Activated T-helper 1 cell treated with anti-CD3 and anti-CD28 coated beads, Interleukin-12 subunit alpha, Interleukin-12 subunit beta, Interleukin-2, Interleukin-4 antibody, amounts not matched to agents 30 ng/mL and 10 ng/mL and 1 ng/mL, durations not matched to agents 14 hours and 24 hours and 36 hours (primary cell): ENCODE measurements at places on chromosomes 11 and 22. TPM values are rescaled to one million over a fixed set of nuclear protein-coding genes. Genes with fewer than 3 reads are reported as not detected.

The SREBF2 gene
- 235 and 245 TPM in 2 replicates for total RNA-seq

The MMP13 gene
- total RNA-seq, result not detected in 2 replicates

The OR52L1 gene
- 0.20 TPM in 1 of 2 replicates, not detected in the other for total RNA-seq

The ZFP91 gene
- 59.2 and 60.2 TPM in 2 replicates for total RNA-seq

DNA sequence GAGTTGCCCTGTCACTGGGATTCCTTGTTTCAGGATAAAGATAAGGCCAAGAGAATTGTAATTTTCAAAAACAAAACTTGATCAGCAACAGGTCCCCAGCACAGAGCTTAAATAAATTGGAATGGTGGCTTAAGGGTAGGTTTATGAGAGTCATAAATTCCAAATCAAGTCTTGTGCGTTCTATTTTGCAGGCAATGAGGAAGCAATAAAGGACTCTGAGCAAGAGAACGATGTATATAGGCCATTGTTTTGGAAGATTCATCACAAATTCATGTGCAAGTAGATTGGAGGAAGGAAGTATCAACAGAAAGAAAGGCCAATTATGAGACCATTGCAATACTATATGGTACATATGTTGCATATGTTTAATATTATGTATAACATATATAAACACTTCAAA is 65.7 kb upstream of the PGR start:
- H3K4me1 ChIP-seq, result no peaks in the 10 kb centered on the region
- DNase-seq, result no peak
- no peaks in the 10 kb centered on the region for H3K27me3 ChIP-seq
- H3K27ac ChIP-seq, result no peak overlapping the region
- no peaks in the 10 kb centered on the region for H3K36me3 ChIP-seq

- H3K4me3 ChIP-seq, result no peak overlapping the region
- peaks cover 4% of the 10 kb centered on the region for H3K27me3 ChIP-seq
- no peaks in the 10 kb centered on the region for H3K36me3 ChIP-seq
- H3K27ac ChIP-seq, result no peak overlapping the region
- no peak for DNase-seq
Measured at GRCh38 chr11:94787801-94788200, 19.6 kb downstream of the AMOTL1 start.

GRCh38 chr22:25380122-25380747 is 160.8 kb downstream of the CRYBB2 start:
- H3K4me3 ChIP-seq, result no peak overlapping the region
- no peak for DNase-seq
- no peak overlapping the region for H3K27ac ChIP-seq
- peaks cover 8% of the 10 kb centered on the region for H3K4me1 ChIP-seq

GRCh38 chr22:45836418-45837169 is 140.4 kb downstream of the WNT7B start:
- H3K27ac ChIP-seq, result no peak overlapping the region
- H3K36me3 ChIP-seq, result no peaks in the 10 kb centered on the region
- no peak for DNase-seq
- H3K4me1 ChIP-seq, result peaks cover 5% of the 10 kb centered on the region
- H3K4me3 ChIP-seq, result no peak overlapping the region
- no peaks in the 10 kb centered on the region for H3K27me3 ChIP-seq

- no peaks in the 10 kb centered on the region for H3K36me3 ChIP-seq
- no peaks in the 10 kb centered on the region for H3K4me1 ChIP-seq
- no peaks in the 10 kb centered on the region for H3K27me3 ChIP-seq
Measured at GRCh38 chr11:17782145-17782544, 47.6 kb downstream of the KCNC1 start.

DNA sequence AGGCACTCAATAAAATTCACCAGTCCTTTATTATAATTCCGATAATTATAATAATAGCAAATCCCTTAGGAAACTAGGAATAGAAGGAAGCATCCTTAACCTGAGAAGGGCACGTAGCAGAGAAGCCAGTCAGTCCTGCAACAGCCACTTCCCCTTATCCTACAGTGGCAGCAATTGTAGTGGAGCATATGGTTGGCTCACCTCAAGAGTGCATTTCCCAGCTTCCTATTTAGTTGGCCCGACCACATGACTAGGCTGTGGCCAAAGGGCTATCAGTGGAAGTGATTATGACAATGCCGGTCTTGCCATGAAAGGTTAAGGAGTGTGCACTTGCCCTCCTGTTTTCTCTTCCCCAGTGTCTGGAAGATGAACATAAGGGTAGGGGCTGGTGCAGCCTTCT is 27.0 kb downstream of the TESMIN start:
- H3K27me3 ChIP-seq, result peaks cover 20% of the 10 kb centered on the region
- DNase-seq, result no peak
- no peaks in the 10 kb centered on the region for H3K4me1 ChIP-seq

DNA sequence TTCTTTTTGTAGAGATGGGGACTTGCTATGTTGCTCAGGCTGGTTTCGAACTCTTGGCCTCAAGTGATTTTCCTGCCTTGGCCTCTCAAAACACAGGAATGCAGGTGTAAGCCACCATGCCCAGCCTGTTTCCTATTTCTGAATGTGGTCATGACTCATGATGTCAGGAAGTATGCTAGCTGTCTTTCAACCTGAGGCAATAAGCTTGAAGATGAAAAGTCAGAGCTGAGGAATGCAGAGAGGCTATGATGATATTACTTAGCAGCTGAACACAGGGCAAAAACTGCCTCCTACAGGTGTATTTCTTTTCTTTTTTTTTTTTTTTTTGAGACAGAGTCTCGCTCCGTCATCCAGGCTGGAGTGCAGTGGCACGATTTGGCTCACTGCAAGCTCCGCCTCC is 9.0 kb upstream of the NUCB2 start:
- no peaks in the 10 kb centered on the region for H3K36me3 ChIP-seq
- H3K4me3 ChIP-seq, result no peak overlapping the region
- H3K27me3 ChIP-seq, result peaks cover 24% of the 10 kb centered on the region
- no peak for DNase-seq
- no peak overlapping the region for H3K27ac ChIP-seq
- peaks cover 30% of the 10 kb centered on the region for H3K4me1 ChIP-seq

GRCh38 chr11:30365793-30366517 is 43.1 kb downstream of the ARL14EP start:
- no peak for DNase-seq
- H3K27ac ChIP-seq, result no peak overlapping the region
- peaks cover 1% of the 10 kb centered on the region for H3K27me3 ChIP-seq
- H3K4me3 ChIP-seq, result no peak overlapping the region

GRCh38 chr22:49232319-49233067 is 595.2 kb downstream of the BRD1 start:
- no peaks in the 10 kb centered on the region for H3K27me3 ChIP-seq
- no peak overlapping the region for H3K27ac ChIP-seq
- H3K36me3 ChIP-seq, result no peaks in the 10 kb centered on the region
- no peak for DNase-seq
- no peaks in the 10 kb centered on the region for H3K4me1 ChIP-seq

DNA sequence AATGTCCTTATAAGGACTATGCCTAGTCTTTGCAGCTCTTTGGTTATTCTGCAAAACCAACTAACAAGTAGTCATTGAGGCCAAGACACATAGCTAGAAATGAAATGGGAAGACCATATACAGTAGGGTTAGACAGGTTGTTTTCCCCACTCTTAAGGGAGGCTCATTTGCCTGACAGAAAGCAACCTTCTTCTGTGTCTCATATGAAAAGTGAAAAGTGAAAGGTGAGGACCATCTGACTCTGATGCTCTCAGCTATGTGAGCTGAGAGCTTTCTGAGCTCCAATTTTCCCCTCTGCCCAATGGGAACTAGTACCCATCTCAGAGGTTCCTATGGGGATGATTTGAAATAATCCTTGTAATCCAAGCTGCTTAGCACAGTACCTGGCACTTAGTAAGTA is 142.0 kb upstream of the BDNF start:
- no peaks in the 10 kb centered on the region for H3K36me3 ChIP-seq
- H3K27ac ChIP-seq, result no peak overlapping the region
- no peaks in the 10 kb centered on the region for H3K27me3 ChIP-seq
- no peak for DNase-seq
